NCI-H2227 treated with DMSO at 0.1 percent for 48 hours (cell line): ENCODE measurements at places on chromosomes 16 and 17.

- DNase-seq = peak; percentile 32
Observed at GRCh38 chr17:8963647-8964258, 1.8 kb downstream of the PIK3R5 start.

GRCh38 chr17:4950746-4951204, at the start of gene ENO3:
ENO3 (plus strand) TSS chr17:4951119; CDS start chr17:4951830, 711 bp downstream.
- DNase-seq = no peak

GRCh38 chr16:19400711-19401110, 17.0 kb upstream of the TMC5 start:
- no peak for DNase-seq

- DNase-seq = no peak
Observed at GRCh38 chr17:28018439-28019070, 23.9 kb upstream of the NLK start.

DNA sequence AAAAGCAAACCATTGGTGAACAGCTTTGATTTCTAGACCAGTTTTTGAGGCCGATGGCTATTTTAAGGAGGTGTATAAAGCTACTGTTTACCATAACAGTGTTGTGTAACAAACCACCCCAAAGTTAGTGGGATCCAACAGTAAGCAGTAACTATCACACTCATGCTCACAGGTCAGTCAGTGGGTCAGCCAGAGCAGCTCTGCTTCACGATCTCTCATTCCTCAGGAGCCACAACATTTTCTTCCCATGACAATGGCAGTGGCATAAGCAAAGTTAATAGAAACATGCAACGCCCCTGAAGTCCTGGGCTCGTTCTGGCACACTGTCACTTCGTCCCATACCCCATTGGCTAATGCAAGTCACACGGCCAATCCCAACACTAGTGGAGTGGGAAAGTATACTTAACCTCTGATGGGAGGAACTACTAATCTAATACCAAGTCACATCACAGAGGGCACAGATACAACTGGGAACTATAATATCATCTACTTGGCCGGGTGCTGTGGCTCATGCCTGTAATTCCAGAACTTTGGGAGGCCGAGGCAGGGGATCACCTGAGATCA, 28.0 kb upstream of the B4GALNT2 start:
- DNase-seq = no peak

DNA sequence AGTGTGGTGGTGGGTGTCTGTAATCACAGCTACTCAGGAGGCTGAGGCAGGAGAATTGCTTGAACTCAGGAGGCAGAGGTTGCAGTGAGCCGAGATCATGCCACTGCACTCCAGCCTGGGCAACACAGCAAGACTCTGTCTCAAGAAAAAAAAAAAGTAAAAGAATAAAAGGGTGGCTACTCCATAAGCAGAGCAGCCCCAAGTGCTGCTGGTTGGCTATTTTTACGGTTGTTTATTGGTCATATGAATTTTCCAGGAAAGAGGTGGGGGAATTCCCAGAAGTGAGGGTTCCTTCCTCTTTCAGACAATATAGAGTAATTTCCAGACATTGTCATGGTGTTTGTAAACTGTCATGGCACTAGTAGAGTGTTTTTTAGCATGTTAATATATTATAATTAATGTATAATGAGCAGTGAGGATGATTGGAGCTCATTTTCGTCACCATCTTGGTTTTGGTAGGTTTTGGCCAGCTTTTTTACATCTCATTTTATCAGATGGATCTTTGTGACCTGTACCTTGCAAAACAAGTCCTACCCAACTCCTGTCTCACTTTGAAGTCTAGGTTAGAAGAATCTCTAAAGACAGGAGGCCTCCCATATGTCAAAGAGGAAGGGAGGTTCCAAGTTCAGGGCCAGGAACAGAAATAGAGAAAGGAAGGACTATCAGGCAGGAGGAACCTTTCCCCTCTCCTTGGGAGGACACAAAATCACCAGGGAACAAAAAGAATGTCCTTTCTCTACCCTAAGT, 39.1 kb downstream of the HOXB1 start:
- DNase-seq = no peak

DNA sequence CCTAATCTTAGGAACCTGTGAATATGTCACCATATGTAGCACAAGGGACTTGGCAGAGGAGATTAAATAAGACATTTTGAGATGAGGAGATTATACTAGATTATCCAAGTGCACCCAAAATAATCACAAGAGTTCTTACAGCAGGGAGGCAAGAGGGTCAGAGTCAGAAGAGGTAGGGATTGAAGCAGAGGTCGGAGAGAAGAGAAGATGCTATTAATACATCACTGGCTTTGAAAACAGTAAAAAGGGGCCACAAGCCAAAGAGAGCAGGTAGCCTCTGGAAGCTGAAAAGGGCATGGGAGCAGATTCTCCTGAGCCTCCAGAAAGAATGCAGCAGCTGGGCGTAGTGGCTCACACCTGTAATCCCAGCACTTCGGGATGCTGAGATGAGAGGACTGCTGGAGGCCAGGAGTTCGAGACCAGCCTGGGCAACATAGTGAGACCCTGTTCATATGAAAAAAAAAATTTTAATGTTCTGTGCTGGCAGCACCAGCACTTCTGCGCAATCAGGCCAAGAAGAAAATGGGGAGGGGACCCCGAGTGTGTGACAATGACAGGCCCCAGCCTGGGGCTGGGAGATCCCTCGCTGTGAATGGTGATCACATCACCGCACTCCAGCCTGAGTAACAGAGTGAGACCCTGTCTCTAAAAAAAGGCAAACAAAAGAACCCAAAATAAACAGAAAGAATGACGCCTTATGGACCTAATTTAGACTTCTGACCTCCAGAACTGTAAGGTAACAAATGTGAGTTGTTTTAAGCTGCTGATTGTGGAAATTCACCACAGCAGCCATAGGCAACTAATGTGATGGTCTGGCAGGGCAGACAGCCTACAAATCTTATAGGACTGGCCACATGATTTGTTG, 275.4 kb downstream of the MRTFB start:
- DNase-seq = no peak

- DNase-seq = no peak
Observed at GRCh38 chr16:8848231-8848938, 20.4 kb downstream of the CARHSP1 start.

DNA sequence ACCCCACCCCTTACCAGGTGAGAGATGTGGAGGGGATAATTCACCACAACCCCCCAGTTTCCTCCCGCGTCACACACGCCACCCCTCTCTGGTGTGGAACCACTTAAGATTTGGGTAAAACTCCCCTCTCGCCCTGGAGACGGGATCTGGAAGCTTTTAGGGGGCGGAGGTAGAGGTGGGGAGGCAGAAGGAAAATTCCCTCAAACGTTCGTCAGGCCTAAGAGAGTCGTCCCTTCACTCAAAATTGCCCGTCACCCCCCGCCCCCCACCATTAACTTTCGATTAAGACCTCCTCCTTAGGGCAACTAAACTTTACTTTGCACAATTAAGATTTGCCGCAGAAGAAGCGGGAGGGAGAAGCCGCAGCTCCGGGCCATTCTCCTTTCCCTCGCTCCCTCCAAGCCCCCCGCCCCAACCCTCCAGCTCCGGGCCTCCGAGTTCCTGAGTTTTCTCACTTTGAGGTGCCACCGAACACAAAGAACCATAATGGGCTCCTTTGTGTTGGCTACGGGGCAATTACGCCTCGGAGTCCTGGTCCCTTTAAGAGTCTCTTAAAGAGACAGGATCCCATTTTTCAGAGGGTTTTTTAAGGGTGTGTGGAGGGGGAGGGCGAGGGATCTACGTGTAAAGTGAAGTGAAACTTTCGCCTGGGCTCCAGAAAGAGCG, 985 bp upstream of the FZD2 start:
- DNase-seq = peak; percentile 58

- DNase-seq = no peak
Observed at GRCh38 chr16:14057878-14058382, 13.2 kb upstream of the MRTFB start.

- DNase-seq = no peak
Observed at GRCh38 chr16:46899443-46900143, 15.4 kb downstream of the GPT2 start.

- DNase-seq = no peak
Observed at GRCh38 chr16:89534252-89534756, 26.1 kb downstream of the SPG7 start.

GRCh38 chr16:29756654-29757053, 10.9 kb upstream of the C16orf54 start:
- DNase-seq = no peak

- no peak for DNase-seq
Observed at GRCh38 chr17:56676810-56677209, 83.3 kb downstream of the NOG start.

DNA sequence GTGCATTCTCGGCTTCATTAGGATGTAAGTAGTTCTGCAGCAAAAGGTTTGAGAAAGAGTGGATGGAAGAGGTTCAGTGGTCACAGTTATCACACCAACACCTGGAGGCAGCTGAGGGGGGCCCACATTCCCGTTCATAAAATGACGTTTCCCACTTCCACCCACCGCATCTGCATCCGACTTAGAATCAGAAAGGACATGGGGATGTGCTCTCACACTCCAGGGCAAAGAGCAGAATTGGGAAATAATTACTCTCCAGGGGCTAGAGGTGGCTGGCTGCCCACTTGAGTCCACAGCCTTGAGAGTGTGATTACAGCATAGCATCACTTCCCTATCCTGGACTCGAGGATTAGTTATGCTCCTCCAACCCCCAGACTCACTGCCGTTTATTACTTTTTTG, 122.0 kb downstream of the CPPED1 start:
- DNase-seq = no peak

- DNase-seq = no peak
Observed at GRCh38 chr16:1580256-1580655, 31.6 kb downstream of the IFT140 start.

DNA sequence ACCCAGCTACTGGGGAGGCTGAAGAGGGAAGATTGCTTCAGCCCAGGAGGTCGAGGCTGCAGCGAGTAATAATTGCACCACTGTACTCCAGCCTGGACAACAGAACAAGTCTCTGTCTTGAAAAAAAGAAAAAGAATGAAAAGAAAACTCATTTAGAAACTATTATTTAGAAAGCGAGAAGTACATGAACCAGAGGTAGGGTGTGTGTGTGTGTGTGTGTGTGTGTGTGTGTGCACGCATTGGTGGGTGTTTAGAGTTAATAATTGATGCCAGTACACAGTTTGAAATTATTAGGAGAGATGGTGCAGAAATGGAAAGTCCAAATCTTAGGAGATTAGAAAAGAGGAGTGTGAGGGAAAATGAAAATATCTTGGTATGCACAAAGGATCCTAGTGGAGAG, 106.6 kb downstream of the MRTFB start:
- no peak for DNase-seq

DNA sequence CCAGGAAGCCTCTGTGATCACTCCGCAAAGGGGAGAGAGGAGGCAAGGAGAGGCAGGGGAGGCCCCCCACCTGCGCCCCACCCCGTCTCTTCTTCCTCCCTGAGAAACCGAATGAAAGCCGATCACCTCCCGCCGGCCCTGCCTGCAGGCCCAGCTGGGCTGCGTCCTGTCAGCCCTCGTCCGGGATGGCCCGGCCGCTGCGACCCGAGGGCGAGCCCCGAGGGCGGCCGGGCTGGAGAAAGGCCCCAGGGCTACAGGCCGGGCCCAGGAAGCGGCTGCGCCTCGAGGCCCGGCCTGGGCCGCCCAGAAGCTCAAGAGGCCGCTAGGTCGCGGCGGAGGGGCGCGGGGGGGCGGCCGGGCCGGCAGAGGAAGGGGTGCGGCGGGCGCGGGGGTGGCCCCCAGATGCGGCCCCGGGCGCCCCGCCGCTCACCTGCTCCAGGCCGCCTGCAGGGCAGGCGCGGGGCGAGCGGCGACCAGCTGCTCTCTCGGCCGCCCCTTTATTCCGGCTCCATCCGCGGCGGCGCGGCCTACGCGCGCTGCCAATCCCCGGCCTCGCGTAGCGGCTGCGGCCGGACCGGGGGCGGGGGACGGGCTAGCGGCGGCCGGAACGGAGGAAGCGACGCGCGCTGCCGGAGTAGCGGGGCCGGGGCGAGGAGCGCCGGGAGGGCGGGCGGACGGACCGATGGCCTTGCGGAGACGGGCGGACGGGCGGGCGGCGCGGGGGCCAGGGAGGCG, at the start of gene ZNF319:
Gene ZNF319, minus strand, starts transcription at position 702 of the 735 bp plus-strand sequence. CDS start 2,407 bp downstream, outside the sequence.
- DNase-seq = no peak

GRCh38 chr16:23690771-23691482, 12.2 kb downstream of the PLK1 start:
- DNase-seq = no peak

- DNase-seq = no peak
Observed at GRCh38 chr17:81086789-81087551, 52.0 kb downstream of the BAIAP2 start.

DNA sequence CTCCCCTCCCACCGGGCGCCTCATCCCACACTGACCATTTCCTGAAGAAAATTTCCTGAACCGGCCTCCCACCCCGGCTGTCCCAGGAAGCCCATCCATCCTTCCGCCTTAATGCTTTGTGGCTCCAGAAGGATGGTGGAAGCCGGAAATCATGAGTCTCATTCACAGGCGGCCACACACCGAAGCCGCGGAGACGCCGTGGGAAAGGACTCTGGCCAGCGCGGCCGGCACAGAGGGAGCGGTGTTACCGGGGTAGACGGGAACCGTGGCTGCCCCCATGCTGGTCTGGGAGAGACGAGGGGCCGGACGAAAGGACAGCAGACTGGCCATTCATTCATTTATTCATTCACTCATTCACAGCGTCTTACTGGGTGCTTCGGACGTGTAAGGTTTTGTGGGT, 326.8 kb downstream of the SEC14L1 start:
- DNase-seq = no peak

DNA sequence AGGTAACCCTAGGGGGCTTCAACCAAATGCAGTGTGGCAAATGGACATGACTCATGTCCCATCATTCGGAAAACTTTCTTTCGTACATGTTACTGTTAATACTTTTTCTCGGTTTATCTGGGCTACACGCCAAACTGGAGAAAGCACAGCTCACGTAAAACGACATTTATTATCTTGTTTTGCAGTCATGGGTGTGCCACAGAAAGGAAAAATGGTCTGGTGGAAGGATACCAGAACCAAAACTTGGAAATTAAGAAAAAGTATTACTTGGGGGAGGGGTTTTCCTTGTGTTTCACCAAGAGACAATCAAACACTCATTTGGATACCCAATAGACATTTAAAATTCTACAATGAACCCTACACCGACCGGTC, 23.6 kb downstream of the ALOX15B start:
- DNase-seq = no peak

- no peak for DNase-seq
Observed at GRCh38 chr16:77322757-77323156, 112.1 kb downstream of the ADAMTS18 start.
